ENCODE measurements at places on chromosomes 11 and 22. TPM values are rescaled to one million over a fixed set of nuclear protein-coding genes. Genes with fewer than 3 reads are reported as not detected.

The CDHR5 gene
- not detected for total RNA-seq

The GDPD4 gene
- total RNA-seq: not detected

The ST3GAL4 gene
- 12.4 TPM for total RNA-seq

The CCDC34 gene
- total RNA-seq: 9.3 TPM

The OSM gene
- total RNA-seq: 152 TPM

The MN1 gene
- 0.09 TPM for total RNA-seq

The CASP12 gene
- not detected for total RNA-seq

All from activated T-helper 2 cell treated with anti-CD3 and anti-CD28 coated beads, Interferon-gamma antibody, Interleukin-2, Interleukin-4, amounts not matched to agents 10 μg/mL and 5 μg/mL and 100 μg/mL, durations not matched to agents 14 hours and 24 hours and 36 hours (primary cell).